ENCODE measurements at places on chromosomes 2 and 18. TPM values are rescaled to one million over a fixed set of nuclear protein-coding genes. Genes with fewer than 3 reads are reported as not detected.

Gene GPR148
- polyA plus RNA-seq, result not detected

Gene PPP1R7
- 93.0 TPM for polyA plus RNA-seq

Gene SKA1
- 3.5 TPM for polyA plus RNA-seq

Gene PMAIP1
- polyA plus RNA-seq, result 1.9 TPM

Gene MC4R
- polyA plus RNA-seq, result 4.3 TPM

Gene YES1
- polyA plus RNA-seq, result 41.7 TPM

Gene ITPRIPL1
- polyA plus RNA-seq, result 2.2 TPM

Gene STPG4
- polyA plus RNA-seq, result 0.74 TPM

Gene LIMS4
- 0.93 TPM for polyA plus RNA-seq

Gene SEPTIN10
- 51.6 TPM for polyA plus RNA-seq

Gene GEN1
- 10.8 TPM for polyA plus RNA-seq

Gene OR6B2
- not detected for polyA plus RNA-seq

Gene DSC2
- 4.2 TPM for polyA plus RNA-seq

Gene RFX8
- polyA plus RNA-seq, result 1.4 TPM

Gene LYPD6B
- 8.5 TPM for polyA plus RNA-seq

Gene SP110
- polyA plus RNA-seq, result 13.7 TPM
